ENCODE measurements at places on chromosomes 12 and 14. TPM values are rescaled to one million over a fixed set of nuclear protein-coding genes. Genes with fewer than 3 reads are reported as not detected.

- DNase-seq = no peak
These were observed 890.9 kb downstream of the VRK1 start for GRCh38 chr14:97687944-97688630.

- DNase-seq = no peak
These were observed 157.5 kb downstream of the C12orf75 start for GRCh38 chr12:105487963-105488362.

- no peak for DNase-seq
These were observed 28.5 kb upstream of the SRGAP1 start for GRCh38 chr12:63816031-63816430.

DNA sequence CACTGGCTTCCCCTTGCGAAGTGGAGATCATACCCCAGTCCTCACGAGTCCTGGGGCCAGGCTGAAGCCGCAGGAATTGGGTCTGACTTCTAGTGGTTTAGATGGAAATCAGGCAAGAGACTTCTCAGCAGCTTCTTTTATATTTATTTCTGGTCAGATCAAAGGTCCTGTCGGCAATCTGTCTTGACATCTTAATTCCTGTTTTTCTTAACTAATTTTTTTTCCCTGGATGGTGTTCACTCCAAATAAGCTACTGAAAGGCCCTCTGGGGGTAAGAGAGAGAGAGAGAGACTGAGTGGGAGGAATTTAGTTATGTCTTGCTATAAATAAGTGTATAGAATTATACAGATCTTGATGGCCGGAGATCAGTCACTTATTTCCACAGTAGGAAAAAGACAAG is 698.7 kb upstream of the TBX3 start:
- no peak for DNase-seq

DNA sequence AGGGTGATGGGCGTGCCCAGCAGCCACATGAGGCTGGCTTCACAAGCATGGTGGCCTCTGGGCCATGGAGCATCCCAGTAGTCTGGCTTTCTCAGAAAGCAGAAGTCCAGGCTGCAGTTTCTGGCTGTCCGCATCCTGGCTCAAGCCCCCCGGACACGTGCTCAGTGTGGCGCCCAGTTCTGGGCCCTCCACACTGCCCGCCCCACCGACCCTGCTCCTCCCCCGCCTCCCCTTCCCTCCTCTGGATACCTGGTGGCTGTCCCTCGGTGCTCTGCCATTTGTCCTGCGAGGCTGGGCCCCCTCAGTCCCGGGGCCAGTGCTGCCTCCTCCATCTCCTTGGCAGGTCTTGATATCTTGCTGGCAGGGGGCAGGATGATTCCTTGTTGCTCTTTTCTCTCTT is 31.6 kb downstream of the LRCOL1 start:
- no peak for DNase-seq

GRCh38 chr12:50662116-50662510 is 101.8 kb upstream of the ATF1 start:
- no peak for DNase-seq

DNA sequence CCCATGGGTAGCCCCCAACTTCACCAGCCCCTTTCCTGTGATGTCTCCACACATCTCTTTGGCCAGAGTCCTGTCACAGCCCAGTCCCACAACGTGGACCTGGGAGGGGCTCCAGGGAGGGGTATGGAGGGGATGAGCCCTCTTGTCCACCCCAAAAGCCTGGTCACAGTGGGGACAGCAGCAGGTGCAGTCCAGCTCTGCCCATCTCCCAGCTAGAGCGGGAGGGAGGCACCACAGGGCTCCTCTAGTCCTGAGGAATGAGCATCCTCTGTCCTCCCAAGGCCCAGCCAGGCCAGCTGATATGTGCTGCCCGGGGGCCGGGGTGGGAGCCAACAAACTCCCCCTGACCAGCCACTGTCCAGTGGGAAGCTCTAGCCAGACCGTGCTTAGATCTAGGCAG is 43.5 kb upstream of the EIF5 start:
- no peak for DNase-seq

DNA sequence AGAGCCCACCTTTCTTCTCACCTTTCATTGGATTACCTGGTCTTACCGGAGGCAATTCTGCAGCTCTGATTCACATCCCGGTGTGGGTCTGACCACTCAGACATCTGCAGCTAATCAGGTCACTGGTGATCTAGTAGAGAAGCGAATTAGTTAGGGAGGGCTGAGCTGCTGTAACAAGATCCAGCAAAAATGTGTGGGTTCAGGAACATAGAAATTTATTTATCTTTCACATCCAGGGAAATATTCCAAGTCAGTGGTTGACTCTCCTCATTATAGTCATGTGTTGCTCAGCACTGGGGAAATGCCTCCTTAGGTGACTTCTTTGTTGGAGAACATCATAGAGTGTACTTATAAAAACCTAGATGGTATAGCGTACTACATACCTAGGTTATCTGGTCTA is 218.7 kb upstream of the PELI2 start:
- no peak for DNase-seq

GRCh38 chr12:53279283-53279869 is 11.3 kb downstream of the ESPL1 start:
- no peak for DNase-seq

- DNase-seq = no peak
These were observed 56.4 kb upstream of the FBXO33 start for GRCh38 chr14:39488600-39488999.

DNA sequence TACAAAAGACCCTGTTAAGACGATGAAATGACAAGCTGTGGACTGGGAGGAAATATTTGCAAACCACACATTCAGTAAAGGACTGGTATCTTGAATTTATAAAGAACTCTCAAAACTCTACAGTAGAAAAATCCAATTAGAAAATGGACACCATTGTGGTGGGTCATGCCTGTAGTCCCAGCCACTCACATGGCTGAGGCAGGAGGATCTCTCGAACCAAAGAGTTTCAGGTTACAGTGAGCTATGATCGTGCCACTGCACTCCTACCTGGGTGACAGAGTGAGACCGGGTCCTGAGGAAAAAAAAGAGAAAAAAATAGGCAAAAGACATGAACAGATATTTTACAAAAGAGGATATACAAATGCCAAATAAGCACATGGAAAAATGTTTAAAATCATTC is 41.9 kb downstream of the TTC6 start:
- no peak for DNase-seq

GRCh38 chr12:114858388-114859146 is 174.6 kb upstream of the TBX3 start:
- no peak for DNase-seq

DNA sequence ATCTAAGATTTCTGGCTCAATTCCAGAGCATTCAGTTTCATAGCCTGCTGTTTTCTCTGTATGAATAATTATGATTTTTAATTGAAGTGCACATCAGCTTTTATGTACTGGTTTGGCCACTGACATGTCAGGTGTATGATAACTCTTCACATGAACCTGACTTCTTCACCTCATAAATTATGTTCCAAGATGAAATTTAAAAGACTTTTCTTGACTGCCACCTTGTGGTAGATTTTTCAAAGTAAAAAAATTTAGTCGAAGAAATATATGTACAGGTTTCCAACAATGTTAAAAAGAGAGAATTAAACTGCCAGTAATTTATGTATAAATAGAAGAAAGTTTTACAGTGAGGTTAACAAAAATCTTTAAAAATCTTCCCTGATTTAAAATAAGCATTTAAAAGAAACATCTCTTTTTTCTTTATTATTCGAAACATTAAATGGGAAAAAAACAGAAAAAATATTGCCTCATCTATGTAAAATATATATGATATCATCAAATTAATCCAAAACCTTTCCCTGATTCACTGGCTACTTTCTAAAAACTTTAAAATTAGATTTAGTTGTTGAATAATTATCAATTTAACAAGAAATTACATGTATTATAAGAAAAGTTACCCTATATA is 124.9 kb upstream of the ATXN7L3B start:
- no peak for DNase-seq

DNA sequence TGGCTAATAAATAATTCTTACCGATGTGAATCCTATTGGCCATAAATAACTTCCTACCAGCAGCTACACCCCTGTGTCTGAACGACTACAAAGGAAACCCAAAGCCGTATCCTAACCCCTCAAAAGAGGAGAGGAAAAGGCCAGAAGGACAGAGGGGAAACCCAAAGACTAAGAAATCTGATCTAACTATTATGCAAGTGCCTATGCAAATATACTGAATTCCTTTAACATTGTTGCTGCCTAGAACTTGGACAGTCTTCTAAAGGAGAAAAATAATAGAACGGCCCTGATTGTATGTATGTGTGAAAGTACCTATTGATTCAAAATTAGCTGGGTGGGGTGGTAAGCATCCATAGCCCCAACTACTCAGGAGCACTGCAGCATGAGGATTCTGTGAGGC is 997 bp downstream of the PLEKHG7 start:
- no peak for DNase-seq

DNA sequence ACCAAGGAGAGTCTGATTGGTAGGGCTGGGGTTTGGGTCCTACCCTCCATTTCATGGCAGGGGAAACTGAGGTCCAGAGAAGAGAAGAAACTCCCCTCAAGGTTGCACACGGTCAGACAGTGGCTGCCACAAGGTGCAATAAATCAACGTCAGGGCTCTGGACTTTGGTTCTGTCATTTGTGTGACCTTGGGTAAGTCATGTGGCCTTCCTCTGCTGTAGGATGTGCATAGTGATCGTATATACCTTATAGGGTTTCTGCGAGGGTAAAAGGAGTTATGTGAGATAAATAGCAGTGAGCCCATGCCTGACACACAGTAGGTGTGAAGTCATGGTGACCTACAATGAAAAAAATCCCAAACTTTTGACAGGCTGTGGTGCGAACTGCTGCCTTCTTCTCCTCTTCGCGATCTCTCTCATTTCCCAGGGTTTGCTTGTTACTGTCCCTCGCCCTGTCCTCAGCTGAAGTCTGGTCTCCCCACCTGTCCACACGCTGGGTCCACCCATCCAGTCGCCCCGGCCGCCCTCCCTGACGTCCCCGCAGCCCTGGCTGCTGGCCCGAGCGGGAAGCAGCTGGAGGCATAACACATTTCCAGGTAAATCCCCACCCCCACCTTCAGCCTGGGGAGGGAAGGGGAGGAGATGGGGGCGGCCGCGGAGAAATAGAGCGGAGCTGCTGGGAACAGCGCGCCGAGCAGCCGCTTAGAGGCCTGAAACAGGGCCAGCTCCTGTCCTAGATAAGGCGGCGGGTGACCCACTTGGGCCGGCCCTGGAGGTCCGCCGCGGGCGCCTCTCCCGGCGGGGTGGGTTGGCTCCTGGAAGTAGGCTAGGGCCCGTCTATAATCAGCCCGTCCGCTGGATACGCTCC is 1.8 kb upstream of the FAM222A start:
- no peak for DNase-seq

- no peak for DNase-seq
These were observed 57.6 kb downstream of the EMP1 start for GRCh38 chr12:13253966-13254760.

HELB gene
- total RNA-seq = 11.1 TPM

C12orf56 gene
- total RNA-seq = not detected

Measured in breast epithelium (tissue), 4 donors.